ENCODE measurements at places on chromosomes 4 and X. TPM values are rescaled to one million over a fixed set of nuclear protein-coding genes. Genes with fewer than 3 reads are reported as not detected.

Gene CFAP47
- total RNA-seq: not detected

Gene MAGEB17
- total RNA-seq: not detected

Gene DCAF8L2
- total RNA-seq: not detected

Gene GUCY2F
- total RNA-seq: not detected

Gene CCDC158
- total RNA-seq: 1.8 TPM

Gene NKX3-2
- total RNA-seq: not detected

Gene PRDM5
- 16.6 TPM for total RNA-seq

Gene KLHL4
- total RNA-seq: 0.56 TPM

Gene SPRY1
- 215 TPM for total RNA-seq

Gene NEUROG2
- total RNA-seq: not detected

Gene PAGE1
- not detected for total RNA-seq

Gene HSFX1
- 2.0 TPM for total RNA-seq

Gene PLXNB3
- 52.2 TPM for total RNA-seq

Gene CXorf65
- total RNA-seq: not detected

Gene GDPD2
- total RNA-seq: not detected

Gene SLC6A14
- total RNA-seq: not detected

Gene MAB21L2
- 13.9 TPM for total RNA-seq

Gene PAGE2B
- total RNA-seq: not detected

Gene UGT2A1
- total RNA-seq: not detected

Gene KCND1
- total RNA-seq: 5.0 TPM

Gene TREX2
- 24.8 TPM for total RNA-seq

Gene GAK
- total RNA-seq: 170 TPM

Gene DDX53
- not detected for total RNA-seq

Gene SOWAHB
- total RNA-seq: 0.27 TPM

Gene CENPVL3
- not detected for total RNA-seq

Gene PARM1
- 127 TPM for total RNA-seq

Gene ZNF518B
- 11.1 TPM for total RNA-seq
